Body of pancreas (tissue), 4 donors: ENCODE measurements at places on chromosomes 1 and 21.

DNA sequence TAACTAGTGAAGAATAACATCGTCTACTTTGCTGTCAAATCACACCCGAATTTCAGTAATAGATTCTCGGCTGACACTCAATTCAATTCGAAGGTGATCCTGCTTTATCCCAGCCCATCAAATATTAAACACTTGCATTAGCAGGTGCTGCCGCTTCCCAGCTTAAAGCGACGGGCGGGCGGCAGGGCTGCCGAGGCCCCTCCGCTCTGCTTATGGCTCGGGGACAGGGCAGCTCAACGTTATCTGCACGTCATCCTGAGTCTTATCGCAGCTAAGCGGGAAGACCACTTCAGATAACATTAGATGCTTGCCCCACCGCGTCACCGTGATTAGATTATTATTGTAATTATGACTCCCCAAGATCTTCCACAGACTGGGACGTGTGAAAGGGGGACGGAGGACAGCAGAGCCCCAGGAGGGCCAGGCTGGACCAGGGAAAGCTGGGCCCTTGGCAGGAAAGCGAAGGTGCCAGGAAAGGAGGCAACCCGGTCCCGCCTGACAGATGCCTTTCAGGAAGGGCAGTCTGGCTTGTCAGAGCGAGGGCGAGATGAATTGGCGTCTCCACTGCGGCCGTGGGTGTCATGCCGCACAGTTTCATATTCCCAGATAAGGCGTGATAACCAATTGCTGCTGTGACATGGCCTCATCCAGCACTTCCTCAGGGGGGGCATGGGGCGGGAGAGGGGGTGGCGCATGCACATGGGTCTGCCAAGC, 37.0 kb downstream of the DMAP1 start:
- no peak for DNase-seq

DNA sequence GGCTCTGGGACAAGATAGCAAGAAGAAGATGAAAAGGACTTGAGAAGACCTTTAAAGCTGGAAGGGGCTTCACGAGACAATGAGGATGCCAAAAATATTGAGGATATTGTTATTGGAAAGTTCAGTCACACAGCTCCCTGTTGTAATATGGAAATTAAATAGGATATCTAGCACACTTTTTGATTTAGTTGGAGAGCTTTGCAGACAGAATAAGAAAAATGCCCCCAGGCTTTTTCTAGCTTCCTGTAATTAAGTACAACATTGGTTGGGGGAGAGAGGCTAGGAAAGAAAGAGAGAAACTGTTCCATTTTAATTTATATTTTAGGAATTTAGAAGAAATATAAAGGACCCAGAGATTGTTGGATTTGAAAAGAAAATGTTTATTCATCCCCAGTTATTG, 27.5 kb downstream of the RBM11 start:
- no peak for DNase-seq

DNA sequence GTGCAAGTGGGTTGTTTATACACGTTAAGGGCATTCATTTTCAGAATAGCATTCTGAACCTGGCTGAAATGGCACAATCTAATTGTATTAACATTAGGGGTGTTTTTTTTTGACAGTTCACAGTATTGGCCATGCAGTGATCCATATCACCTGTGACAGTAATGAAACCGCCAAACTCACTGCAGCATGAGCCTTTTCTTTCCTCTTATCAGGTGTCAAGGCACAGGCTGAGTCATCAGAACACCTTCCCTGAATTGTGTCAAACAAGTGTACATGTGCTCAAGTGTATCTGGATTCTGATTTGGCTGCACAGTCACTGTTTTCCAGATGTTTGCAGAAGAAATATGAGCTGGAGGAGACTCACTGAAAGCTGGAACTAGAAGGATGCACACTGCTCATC, 47.7 kb upstream of the C8B start:
- DNase-seq: peak; percentile 2

- no peak for DNase-seq
Measured at GRCh38 chr1:221562542-221563475, 179.1 kb downstream of the DUSP10 start.

GRCh38 chr1:40620150-40620549, 45.3 kb downstream of the RIMS3 start:
- DNase-seq: no peak

- DNase-seq: peak; percentile 54
Measured at GRCh38 chr1:164771619-164772361, 212.8 kb downstream of the PBX1 start.

DNA sequence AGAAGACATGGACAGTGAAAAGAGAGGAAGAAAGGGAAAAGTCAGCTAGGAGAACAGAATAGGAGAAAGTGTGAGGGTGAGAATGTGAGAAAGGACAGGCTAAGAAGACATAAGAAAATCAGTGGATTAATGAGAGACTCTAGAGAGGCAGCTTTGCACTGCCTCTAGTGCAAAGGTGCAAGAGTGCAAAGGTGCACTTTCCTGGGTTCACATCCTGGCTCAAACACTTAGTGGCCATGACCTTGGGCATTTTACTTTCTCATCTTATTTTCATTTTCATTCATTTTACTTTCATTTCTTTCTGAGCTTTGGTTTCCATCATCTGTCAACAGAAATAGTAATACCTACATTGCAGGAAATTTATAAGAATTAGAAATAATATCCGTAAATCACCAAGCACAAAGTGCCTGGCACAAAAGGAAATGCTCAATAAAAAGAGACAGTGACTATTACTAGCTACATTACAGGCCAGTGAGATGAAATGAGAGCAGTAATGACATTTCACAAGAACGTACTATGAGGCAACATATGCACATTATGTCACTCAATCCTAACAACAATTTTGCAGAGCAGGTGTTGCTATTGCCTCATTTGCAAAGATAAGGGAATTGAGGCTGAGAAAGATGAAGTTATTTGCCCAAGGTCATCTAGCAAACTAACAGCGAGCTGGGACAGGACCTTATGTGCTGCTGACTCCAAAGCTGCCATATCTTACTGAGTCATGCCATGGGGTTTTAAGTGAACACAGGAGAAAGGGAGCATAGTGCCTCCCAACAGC, 107.0 kb upstream of the TLR5 start:
- peak; percentile 72 for DNase-seq

- peak; percentile 54 for DNase-seq
Measured at GRCh38 chr1:230073371-230074035, 6.5 kb downstream of the GALNT2 start.

DNA sequence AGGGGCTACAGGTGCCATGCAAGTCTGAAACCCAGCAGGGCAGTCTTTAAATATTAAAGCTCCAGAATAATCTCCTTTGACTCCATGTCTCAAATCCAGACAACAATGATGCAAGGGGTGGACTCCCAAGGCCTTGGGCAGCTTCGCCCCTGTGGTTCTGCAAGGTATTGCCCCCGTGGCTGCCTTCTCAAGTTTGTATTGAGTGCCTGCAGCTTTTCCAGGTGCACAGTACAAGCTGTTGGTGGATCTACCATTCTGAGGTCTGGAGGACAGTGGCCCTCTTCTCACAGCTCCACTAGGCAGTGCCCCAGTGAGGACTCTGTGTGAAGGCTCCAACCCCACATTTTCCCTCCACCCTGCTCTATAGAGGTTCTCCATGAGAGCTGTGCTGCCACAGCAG, 3.7 kb upstream of the MROH9 start:
- no peak for DNase-seq

DNA sequence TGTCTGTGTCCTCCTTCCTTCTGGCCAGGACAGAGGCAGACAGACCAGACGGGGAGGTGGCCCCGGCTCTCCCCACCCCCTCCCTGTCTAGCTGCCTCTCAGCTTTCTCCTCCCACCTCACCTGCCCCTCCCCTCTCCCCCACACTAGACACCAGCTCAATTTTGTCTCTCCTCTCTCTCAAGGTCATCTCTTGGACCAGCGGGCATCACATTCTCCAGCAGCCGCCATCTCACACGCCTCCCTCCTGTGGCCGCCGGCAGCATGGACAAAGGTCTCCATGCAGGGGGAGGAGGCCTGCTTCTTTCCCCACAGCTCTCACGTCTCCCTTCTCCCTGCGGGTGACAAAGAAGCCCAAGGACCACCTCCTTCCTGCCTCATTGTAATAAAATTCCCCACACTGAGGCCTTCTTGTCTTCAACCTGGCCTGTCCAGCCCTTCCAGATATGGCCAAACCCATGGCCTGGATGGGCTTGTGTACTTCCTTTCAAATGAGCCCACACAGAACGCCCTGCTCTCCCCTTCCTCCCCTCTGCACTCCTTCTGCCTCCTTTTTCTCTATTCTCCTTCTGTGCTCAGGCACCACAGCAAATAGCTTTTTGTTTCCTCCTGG, 14.6 kb downstream of the OPTC start:
- no peak for DNase-seq

- peak; percentile 89 for DNase-seq
Measured at GRCh38 chr1:166910396-166910994, 34.4 kb upstream of the TADA1 start.

- DNase-seq: peak; percentile 56
Measured at GRCh38 chr1:42172381-42173133, 8.0 kb upstream of the GUCA2A start.

DNA sequence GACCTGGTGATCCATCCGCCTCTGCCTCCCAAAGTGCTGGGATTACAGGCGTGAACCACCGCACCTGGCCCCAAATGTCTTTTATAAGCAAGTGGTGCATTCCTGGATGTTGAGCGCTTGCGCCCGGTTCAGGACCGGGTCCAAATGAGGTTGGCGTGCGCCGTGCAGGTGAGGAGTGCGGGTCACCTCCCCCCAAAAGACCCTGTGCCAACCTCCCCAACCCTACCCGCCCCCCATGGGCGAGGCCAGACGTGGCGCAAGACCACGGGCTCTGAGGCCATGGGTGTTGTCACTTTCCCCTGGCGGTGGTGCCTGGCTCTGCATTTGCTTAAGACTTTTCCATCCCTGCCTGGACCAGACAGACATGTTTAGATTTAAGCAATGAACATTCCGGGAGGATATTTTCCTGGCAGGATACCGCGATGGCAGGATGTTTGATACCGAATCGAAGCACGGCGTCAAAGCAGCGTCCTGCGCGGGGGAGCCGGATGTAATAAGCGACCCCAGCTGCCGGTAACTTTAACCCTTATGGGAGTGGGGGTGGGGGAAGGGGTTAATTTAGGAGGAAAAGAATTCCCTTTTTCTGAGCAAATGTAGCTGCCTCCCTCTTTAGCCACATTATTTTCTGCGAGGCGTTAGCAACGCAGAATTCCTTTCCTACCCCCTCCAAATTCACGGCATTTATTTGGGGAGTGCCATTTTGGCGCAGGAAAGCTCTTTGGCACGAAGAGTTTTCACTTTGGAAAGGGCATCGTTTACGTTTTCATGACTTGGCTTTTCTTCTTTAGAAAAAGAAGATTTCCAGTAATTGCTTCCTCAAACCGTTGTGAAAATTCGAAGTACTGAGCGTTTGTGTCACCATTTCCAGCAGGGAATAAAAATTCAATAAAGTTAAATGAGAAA, 27.8 kb upstream of the RNF187 start:
- DNase-seq: peak; percentile 35

GRCh38 chr1:228276174-228276831, 68.5 kb downstream of the OBSCN start:
- no peak for DNase-seq

DNA sequence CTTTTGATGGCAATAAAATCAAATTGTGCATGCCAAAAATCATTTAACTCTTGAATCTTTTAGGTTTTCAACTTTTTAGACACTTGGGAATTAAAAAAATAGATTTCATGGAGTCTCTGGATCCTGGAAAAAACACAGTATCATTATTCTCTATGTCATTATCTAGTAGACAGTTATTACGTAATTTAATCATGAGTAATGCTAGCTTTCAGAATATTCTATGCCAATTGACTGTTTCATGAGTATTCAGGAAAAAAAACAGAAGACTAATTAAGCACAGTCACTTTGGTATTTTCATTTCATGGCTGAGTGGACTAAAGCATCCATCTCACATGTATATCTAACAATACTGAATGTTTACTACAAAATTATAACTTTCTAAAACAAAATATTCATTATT, 44.0 kb downstream of the ODF2L start:
- DNase-seq: no peak

DNA sequence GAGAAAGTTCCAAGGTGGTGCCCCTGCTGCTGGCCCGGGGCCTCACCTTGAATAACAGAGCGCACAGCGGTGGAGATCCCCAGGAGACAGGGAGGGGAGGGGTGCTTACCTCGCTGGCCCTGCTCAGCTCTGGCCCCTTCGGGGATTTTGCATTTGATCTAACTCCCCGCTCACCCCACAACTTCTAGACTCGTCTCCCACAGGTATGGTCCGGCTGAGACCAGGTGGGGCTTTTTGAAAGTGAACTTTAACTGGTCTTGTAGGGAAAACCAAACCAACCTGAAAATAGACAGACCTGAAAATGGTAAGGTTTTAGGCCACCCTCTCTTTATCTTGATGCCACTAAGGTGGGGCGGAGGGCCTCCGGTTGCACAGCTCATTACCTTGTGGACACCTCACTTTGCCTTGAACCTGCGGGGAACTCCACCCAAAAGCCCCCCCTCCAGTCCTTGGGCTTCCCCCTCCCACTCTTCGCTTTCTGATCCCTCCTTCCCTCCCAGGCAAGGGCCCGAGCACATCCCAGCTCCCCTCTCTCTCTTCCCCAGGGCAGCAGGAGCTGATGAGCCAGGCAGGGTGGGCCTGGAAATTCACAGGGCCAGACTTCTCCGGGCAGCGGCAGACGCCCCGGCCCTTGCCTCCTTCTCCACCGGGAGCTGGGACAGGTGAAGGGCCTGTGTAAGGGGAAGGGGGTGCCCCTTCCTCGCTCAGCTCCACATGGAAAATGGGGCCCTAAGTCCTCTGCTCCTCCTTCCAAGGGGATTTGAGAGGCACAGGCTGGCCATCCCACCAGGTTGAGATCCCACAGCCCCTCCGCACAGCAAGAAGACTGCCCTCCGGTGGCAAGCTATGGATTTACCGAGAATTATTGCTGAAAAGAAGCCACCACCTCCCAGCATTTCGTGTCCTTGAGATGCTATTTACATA, 16.1 kb downstream of the TNFRSF8 start:
- peak; percentile 23 for DNase-seq

- no peak for DNase-seq
Measured at GRCh38 chr1:116312681-116313069, 60.4 kb upstream of the ATP1A1 start.

GRCh38 chr1:234478152-234478480, 863 bp downstream of the TARBP1 start:
- peak; percentile 74 for DNase-seq

GRCh38 chr1:202227997-202228401, 34.4 kb downstream of the LGR6 start:
- DNase-seq: no peak

DNA sequence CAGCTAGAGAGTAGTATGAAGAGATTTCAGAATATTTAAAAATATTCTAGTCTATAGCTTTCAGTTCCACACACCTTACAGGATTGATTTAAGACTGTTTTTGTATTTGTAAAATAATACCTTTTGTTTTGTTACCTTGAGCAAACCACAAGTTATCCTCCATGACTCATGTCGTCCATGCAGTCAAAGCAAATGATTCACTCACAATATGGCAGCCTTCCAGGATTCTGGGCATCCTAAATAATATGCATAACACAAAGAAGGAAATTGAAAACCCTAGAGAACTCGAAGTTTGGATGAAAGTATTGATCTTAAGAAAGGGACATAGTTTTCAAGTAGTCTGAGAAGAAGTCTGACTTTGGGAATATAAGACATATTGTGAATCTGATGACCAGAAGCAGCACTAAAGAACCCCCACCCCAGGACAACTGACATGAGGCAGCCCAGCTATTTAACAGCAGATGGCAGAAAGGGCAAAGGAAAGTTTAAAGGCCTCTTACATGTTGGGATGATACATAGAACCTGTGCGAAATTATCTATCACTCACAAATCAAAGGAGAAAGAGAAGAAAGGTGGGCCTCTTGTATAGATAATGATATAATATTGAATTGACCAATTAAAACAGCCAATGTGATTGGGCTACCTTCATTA, 857.9 kb downstream of the BRINP3 start:
- DNase-seq: no peak
